Caco-2 (cell line): ENCODE measurements at places on chromosomes 11 and 22.

- H3K36me3 ChIP-seq = peaks cover 5% of the 10 kb centered on the region
- peak overlapping the region; percentile 66 for H3K4me3 ChIP-seq
- peaks cover 21% of the 10 kb centered on the region for H3K4me1 ChIP-seq
- peak overlapping the region; percentile 91 for H3K27ac ChIP-seq
Measured at GRCh38 chr11:62645671-62645945, 805 bp downstream of the GANAB start.

DNA sequence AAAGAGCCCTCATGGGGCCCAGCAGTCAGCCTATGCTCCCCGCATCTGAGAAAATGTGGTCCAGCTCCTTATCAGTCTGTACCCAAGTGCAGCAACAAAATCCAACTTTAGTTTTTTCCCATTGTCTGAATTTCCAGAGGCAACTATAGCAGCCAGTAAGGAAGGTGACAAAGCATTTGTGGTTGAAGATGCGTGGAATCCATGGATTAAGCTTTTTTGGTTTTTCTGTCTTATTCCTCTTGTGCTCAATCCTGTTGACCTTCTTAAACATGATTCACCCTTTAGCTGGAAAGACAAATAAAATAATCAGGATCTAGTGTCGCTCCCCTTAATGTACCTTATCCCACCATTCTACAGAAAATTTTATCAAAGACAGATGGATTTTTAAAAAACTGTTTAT, 14.3 kb downstream of the GDPD4 start:
- H3K4me3 ChIP-seq = no peak overlapping the region
- DNase-seq = no peak
- H3K27me3 ChIP-seq = no peaks in the 10 kb centered on the region; the same call in 1 of the 2 replicates
- H3K27ac ChIP-seq = no peak overlapping the region
- H3K4me1 ChIP-seq = no peaks in the 10 kb centered on the region

- no peaks in the 10 kb centered on the region; the same call in 1 of the 2 replicates for H3K36me3 ChIP-seq
- H3K4me1 ChIP-seq = peaks cover 27% of the 10 kb centered on the region
- H3K27me3 ChIP-seq = peaks cover 26% of the 10 kb centered on the region
- peak; percentile 61 for DNase-seq
- no peak within 1 kb of the TSS for H3K27ac ChIP-seq
- peak within 1 kb of the TSS; percentile 28 for H3K4me3 ChIP-seq
Measured at GRCh38 chr11:31810779-31811647, at the start of gene PAX6. PAX6 (minus strand) TSS chr11:31811322; CDS start chr11:31806411, 4,911 bp downstream.

DNA sequence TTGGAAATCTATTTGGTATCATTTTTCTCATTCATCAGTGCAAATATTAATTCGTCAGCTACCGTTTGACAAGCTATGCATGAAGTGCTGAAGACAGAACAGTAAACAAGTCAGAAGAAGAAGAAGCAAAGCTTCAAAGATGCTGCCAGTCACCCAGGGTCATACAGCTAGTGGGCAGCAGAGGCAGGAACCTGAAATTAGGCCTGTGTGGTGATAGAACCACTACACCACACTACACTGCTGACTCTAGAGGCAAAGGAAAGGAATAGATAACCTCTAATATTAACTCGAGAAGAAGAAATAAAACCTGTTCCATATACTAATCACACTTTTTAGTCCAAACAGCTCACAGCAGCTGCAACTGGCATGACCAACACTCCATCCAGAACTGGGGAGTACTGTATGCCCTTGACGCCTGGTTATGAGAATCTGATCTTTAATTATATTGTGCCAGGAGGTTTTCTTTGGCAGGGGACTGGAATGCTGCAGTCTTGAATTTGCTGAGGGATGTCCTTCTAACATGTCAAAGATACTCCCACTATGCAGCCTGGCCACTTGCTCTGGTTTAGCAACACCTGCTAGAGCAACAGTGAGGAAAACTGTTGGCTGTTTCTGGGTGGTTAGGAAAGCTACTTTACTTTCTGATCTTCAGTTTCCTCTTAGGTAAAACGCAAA, 73.0 kb downstream of the PAK1 start:
- DNase-seq = no peak
- no peaks in the 10 kb centered on the region for H3K36me3 ChIP-seq
- H3K27me3 ChIP-seq = no peaks in the 10 kb centered on the region
- H3K27ac ChIP-seq = no peak overlapping the region
- peaks cover 3% of the 10 kb centered on the region; the same call in 1 of the 2 replicates for H3K4me1 ChIP-seq

GRCh38 chr11:7846003-7846402, 49.3 kb upstream of the OR5P2 start:
- H3K36me3 ChIP-seq = no peaks in the 10 kb centered on the region
- H3K4me1 ChIP-seq = no peaks in the 10 kb centered on the region
- H3K27me3 ChIP-seq = no peaks in the 10 kb centered on the region; the same call in 1 of the 2 replicates
- H3K27ac ChIP-seq = no peak overlapping the region

DNA sequence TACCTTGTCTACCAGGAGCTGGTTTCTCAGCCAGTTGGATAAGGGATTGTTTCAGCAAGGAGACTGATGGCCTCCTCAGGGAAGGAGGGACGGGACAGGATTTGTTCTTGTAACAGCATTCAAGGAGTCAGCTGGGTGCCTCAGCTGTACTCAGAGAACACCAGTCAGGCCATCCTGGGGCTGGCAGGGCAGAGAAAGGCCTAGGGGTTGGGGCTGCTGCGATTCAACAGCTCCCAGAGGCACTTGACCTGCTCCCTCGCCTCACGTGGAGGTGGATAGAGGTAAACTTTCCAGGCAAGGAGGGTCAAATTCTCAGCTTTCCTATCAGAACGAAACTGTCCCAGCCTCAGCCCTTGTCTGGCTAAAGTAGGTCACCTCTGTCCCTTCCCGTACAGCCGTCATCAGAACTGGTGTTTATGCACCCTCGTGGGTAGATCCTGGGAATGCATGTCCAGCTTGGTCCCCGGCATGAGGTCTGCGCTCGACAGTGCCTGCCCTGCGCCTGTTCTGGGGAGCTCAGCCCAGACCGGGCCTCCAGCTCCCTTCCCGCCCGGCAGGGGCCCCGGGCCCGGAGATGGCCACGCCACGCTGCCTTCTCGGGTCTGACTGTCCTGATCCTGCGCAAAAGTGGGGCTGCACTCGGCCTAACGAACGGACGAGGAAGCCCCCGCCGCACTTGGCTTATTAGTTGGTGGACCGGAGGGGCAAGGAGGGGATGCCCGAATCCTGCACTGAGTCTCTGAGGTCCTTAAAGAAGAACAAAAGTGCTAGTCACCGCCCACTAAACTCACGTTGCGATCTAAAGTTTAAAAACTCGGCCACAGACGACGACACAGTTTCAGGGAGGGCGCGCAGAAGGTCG, 762 bp upstream of the CCDC134 start:
- H3K4me3 ChIP-seq = peak overlapping the region; percentile 82
- H3K27me3 ChIP-seq = no peaks in the 10 kb centered on the region
- DNase-seq = peak; percentile 63
- no peaks in the 10 kb centered on the region for H3K36me3 ChIP-seq

GRCh38 chr11:119699227-119699626, 29.8 kb downstream of the NECTIN1 start:
- peaks cover 21% of the 10 kb centered on the region; the same call in 1 of the 2 replicates for H3K4me1 ChIP-seq
- peak; percentile 39 for DNase-seq
- no peaks in the 10 kb centered on the region for H3K27me3 ChIP-seq
- H3K27ac ChIP-seq = no peak overlapping the region
- H3K4me3 ChIP-seq = no peak overlapping the region

DNA sequence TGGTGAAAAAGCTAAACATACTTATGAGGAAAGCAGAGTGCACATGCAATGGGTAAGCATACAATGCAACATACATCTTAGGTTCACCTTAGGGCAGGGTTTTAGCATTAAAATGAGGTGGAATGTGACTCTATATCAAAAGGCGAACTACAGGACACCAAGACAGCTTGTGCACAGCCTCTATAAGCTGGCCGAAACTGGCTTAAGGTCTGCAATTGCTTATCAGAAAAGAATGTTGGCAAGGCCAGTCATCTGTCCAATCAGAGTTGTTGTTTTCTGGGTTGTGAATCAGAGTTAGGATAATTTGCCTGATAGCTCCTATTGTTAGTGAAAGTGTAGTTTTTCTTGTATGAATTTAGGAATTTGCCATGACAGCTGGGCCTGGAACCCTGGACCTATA, 76.5 kb downstream of the LRRC4C start:
- H3K4me1 ChIP-seq = peaks cover 20% of the 10 kb centered on the region
- H3K27ac ChIP-seq = no peak overlapping the region
- DNase-seq = peak; percentile 13
- H3K4me3 ChIP-seq = no peak overlapping the region

- no peak overlapping the region for H3K4me3 ChIP-seq
- H3K36me3 ChIP-seq = 0 out of 2 replicates have a peak, but pooled peaks cover 2% of the 10 kb centered on the region
- no peaks in the 10 kb centered on the region for H3K27me3 ChIP-seq
- peaks cover 45% of the 10 kb centered on the region for H3K4me1 ChIP-seq
- no peak overlapping the region for H3K27ac ChIP-seq
Measured at GRCh38 chr11:96278039-96278897, 64.7 kb downstream of the MAML2 start.

DNA sequence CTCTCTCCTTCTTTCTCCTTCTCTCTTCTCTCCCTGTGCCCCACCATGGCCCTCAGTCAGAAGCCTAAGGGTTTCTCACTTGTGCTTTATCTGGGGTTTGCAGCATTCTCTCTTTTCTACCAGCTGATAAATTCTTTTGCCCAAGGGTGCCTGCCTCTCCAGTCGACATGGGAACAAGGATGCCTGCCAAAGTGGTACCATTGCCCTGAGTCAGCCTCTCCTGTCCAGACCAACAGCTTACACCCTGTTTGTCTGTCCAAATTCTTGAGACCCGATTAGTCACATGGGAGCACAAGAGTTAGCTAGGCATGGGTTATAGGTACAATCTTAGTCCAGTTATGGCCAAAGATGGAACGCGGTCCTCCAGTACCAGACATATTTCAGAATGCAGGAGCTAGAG, 242.7 kb downstream of the LARGE1 start:
- H3K27ac ChIP-seq = no peak overlapping the region
- no peaks in the 10 kb centered on the region for H3K27me3 ChIP-seq
- H3K36me3 ChIP-seq = no peaks in the 10 kb centered on the region
- no peak for DNase-seq
- H3K4me3 ChIP-seq = no peak overlapping the region

DNA sequence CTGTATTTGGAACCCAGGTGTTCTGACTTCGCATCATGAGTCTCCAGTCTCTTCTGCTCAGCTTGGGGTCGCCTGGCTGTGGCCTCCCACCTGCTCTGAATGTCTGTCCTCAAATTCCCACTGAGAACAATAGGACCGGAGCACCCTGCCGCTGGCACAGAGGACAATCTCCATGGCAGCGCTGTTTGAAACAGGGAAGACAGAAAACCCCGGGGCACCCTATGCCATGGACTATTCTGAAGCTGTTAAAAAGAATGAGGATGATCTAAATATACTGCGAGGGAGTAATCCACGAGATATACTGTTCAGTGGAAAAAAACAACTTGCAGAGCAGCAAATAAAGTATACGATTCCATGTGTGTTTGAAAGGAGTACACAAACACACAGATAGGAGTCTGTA, 415.6 kb upstream of the NARS2 start:
- H3K4me3 ChIP-seq = no peak overlapping the region
- H3K36me3 ChIP-seq = no peaks in the 10 kb centered on the region
- H3K27me3 ChIP-seq = no peaks in the 10 kb centered on the region; the same call in 1 of the 2 replicates
- no peak overlapping the region for H3K27ac ChIP-seq

GRCh38 chr11:122030286-122030685, 85.7 kb downstream of the BLID start:
- H3K36me3 ChIP-seq = no peaks in the 10 kb centered on the region
- DNase-seq = no peak
- H3K27ac ChIP-seq = no peak overlapping the region
- no peaks in the 10 kb centered on the region for H3K27me3 ChIP-seq

- no peaks in the 10 kb centered on the region for H3K27me3 ChIP-seq
- no peak for DNase-seq
- H3K4me3 ChIP-seq = no peak overlapping the region
- H3K4me1 ChIP-seq = no peaks in the 10 kb centered on the region
- H3K27ac ChIP-seq = no peak overlapping the region
- no peaks in the 10 kb centered on the region for H3K36me3 ChIP-seq
Measured at GRCh38 chr11:36738292-36738861, 140.3 kb upstream of the RAG2 start.

GRCh38 chr11:120121914-120122473, 15.9 kb downstream of the TRIM29 start:
- peak overlapping the region; percentile 83 for H3K27ac ChIP-seq
- H3K4me3 ChIP-seq = no peak overlapping the region
- H3K4me1 ChIP-seq = peaks cover 22% of the 10 kb centered on the region
- H3K27me3 ChIP-seq = no peaks in the 10 kb centered on the region

DNA sequence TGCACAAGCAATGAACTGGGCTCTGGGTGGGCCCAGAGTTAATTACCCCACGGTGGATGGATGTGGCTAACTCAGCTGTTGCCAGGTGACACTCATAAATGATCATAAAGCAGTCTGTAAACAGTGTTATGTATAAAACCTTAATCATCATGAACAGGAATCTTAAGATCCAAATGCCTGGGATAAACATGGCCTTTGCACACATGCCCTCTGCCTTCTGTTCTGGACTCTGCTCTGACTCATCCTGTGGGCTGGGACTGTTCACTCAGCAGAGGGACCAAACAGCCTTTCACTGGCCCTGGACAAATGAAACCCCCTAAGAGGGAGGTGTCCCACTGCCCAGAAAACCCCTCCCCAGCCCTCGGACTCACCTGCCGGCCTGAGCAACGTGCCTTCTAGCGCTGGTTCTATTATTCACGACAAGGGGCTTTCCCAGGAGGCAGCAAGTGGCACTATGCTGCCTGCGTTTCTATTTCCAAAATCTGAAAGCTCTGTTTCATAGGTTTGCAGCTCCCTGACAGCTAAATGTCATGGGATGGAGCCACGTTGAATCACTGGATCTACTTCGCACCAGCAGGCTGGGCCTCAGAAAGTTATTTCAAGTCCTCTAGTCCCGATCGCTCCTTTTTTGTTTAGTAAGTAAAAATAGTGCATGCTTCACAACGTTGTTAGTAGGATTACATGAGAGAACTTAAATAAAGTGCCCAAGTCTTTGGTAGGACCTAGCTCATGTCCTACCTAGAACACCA, 53.0 kb downstream of the LARGE1 start:
- DNase-seq = peak; percentile 19
- no peaks in the 10 kb centered on the region for H3K27me3 ChIP-seq
- no peaks in the 10 kb centered on the region for H3K4me1 ChIP-seq
- H3K36me3 ChIP-seq = no peaks in the 10 kb centered on the region
- no peak overlapping the region for H3K27ac ChIP-seq

- no peaks in the 10 kb centered on the region for H3K27me3 ChIP-seq
- DNase-seq = no peak
- H3K4me3 ChIP-seq = no peak overlapping the region
Measured at GRCh38 chr11:103789952-103790351, 246.5 kb upstream of the DDI1 start.
